ENCODE measurements at places on chromosomes 7 and 10. TPM values are rescaled to one million over a fixed set of nuclear protein-coding genes. Genes with fewer than 3 reads are reported as not detected.

The CALML3 gene
- total RNA-seq, result not detected

GRCh38 chr7:137642031-137642430, 204.7 kb downstream of the DGKI start:
- no peak for DNase-seq

GRCh38 chr7:27203365-27203953, 3.6 kb upstream of the HOXA13 start:
- peak; percentile 71 for DNase-seq

DNA sequence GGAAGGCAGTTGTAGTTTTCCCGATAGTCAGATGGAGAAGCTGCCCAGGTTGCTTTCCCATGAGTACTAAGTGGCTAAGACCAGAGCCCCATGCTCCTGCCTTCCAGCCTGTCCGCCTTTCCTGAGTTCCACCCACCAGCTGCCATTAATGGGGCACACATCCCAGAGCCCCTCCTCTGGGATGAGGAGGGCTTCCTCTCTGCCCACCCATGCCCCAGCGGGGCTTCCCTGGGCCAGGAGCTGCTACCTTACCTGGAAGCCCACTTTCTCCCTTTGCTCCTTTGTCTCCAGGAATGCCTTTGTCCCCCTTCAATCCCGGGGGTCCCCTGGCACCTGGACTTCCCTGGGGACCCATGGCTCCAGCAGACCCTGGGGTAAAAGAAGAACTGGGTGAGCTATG, 7.8 kb downstream of the SFTPD start:
- DNase-seq, result no peak

GRCh38 chr10:29839826-29840515, 205.2 kb upstream of the SVIL start:
- DNase-seq, result peak; percentile 28

The KCNH2 gene
- total RNA-seq, result 2.8 TPM

DNA sequence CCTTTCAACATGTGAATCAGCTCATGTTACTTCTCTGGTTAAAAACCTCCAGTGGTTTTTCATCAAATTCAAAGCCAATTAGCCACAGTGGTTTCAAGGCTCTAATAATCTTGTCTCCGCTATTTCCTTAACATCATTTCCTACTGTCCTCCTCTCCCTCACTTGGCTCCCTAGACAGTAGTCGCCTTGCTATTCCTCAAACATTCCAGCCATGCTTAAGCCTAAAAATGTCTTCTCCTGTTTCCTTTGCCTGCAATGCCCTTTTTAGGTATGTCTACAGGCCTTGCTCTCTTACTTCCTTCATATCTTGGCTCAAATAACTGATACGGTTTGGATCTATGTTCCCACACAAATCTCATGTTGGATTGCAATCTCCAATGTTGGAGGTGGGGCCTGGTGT, 779.4 kb upstream of the LRRN3 start:
- no peak for DNase-seq

DNA sequence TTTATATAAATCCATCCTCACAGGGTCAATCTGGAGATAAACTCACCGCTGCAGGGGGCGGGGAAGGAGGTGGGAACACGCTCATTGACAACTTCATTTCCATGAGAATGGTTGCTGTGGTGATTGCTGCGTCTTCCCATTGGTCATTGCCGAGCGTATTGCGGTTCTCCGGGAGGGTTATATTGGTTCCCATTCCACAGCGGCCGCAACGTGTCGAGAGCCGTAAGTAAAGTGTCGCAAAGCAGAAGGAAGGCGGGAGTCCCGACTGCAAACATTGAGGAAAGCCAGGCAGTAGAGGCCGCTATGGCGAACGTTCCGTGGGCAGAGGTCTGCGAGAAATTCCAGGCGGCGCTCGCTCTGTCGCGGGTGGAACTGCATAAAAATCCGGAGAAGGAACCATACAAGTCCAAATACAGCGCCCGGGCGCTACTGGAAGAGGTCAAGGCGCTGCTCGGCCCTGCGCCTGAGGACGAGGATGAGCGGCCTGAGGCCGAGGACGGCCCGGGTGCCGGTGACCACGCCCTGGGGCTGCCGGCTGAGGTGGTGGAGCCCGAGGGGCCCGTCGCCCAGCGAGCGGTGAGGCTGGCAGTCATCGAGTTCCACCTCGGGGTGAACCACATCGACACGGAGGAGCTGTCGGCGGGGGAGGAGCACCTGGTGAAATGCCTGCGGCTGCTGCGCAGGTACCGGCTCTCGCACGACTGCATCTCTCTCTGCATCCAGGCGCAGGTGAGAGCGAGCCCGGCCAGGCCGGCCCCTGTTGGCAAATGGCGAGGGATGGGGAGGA, at the start of gene KIFBP:
Gene KIFBP (plus strand): TSS at position 274 of the 787 bp plus-strand sequence. CDS start 30 bp downstream, at position 304.
- peak; percentile 95 for DNase-seq

The SBDS gene
- total RNA-seq, result 63.7 TPM
